Camera-type eye (tissue), 1 donor: ENCODE measurements at places on chromosomes 5 and 9. TPM values are rescaled to one million over a fixed set of nuclear protein-coding genes. Genes with fewer than 3 reads are reported as not detected.

The CCDC183 gene
- 2.0 TPM for total RNA-seq

The CDH9 gene
- 1.6 TPM for total RNA-seq

The AMBP gene
- not detected for total RNA-seq

The PCDHGB6 gene
- total RNA-seq, result 15.1 TPM

The CDH18 gene
- total RNA-seq, result 19.5 TPM

The PRR16 gene
- 5.5 TPM for total RNA-seq

The C5orf46 gene
- not detected for total RNA-seq

The KIF4B gene
- 0.33 TPM for total RNA-seq

The PCA3 gene
- 0.27 TPM for total RNA-seq

The NUTM2G gene
- not detected for total RNA-seq

The MXD3 gene
- 14.5 TPM for total RNA-seq

The GLRX gene
- 6.7 TPM for total RNA-seq

The BTNL9 gene
- total RNA-seq, result 4.7 TPM

The FOXD4 gene
- 0.82 TPM for total RNA-seq

The SLC12A7 gene
- total RNA-seq, result 31.1 TPM

The OCLN gene
- total RNA-seq, result 19.7 TPM

The CKMT2 gene
- 32.4 TPM for total RNA-seq

The C9 gene
- not detected for total RNA-seq
